ENCODE measurements at places on chromosomes 3 and 15.

DNA sequence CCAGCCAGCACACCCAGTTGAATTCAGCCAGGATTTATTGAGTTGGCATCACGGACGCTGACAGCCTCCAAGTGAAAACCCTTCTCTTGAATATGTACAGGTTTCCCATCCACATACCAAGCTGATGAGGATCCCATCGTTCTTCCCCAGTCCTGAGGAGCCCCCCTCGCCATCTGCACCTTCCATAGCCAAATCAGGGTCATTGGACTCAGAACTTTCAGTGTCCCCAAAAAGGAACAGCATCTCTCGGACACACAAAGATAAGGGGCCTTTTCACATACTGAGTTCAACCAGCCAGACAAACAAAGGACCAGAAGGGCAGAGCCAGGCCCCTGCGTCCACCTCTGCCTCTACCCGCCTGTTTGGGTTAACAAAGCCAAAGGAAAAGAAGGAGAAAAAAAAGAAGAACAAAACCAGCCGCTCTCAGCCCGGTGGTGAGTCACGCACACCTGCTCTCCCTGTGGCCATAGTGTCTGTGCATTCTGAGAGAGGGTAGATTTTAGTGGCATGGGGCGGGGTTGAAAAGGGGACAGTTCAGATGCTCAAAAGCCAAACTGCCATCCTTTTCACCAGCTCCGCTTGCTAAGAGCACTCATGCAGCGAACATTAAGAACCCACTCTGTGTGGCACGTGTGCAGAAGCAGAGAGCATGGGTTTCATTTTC is 51.2 kb downstream of the KLHL25 start:
- H3K4me3 ChIP-seq: peak overlapping the region; percentile 49
- peaks cover 30% of the 10 kb centered on the region for H3K27me3 ChIP-seq
- H3K4me1 ChIP-seq: peaks cover 14% of the 10 kb centered on the region
- H3K36me3 ChIP-seq: peaks cover 72% of the 10 kb centered on the region
- no peak for DNase-seq

DNA sequence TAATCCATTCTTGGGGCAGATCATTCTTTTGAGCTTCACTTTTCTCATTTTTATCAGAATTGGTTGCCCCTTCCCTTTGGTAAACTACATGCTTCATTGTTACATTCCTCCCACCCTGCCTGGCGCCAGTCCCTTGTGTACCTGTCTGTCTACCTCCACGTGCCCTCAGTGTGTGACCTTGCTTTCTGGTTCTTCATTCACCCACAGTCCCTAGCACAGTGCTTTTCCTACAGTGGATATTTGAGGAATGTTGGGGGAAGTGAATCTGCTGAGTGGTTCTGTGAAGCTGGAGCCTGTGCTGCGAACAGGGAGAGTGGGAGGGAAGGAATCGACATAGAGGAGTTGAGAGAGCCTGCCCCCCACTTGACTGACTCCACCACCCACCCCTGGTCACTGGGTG is 23.4 kb downstream of the GPD1L start:
- H3K4me3 ChIP-seq: no peak overlapping the region
- H3K4me1 ChIP-seq: no peaks in the 10 kb centered on the region
- no peaks in the 10 kb centered on the region for H3K36me3 ChIP-seq
- H3K27ac ChIP-seq: no peak overlapping the region
- DNase-seq: no peak

GRCh38 chr3:116230431-116231020 is 214.8 kb downstream of the LSAMP start:
- H3K27ac ChIP-seq: no peak overlapping the region
- H3K4me3 ChIP-seq: no peak overlapping the region
- no peaks in the 10 kb centered on the region for H3K4me1 ChIP-seq
- no peaks in the 10 kb centered on the region for H3K36me3 ChIP-seq
- DNase-seq: no peak
- H3K27me3 ChIP-seq: no peaks in the 10 kb centered on the region

- no peak overlapping the region for H3K27ac ChIP-seq
- no peak for DNase-seq
- no peak overlapping the region for H3K4me3 ChIP-seq
- H3K36me3 ChIP-seq: no peaks in the 10 kb centered on the region
- no peaks in the 10 kb centered on the region for H3K27me3 ChIP-seq
- H3K4me1 ChIP-seq: peaks cover 5% of the 10 kb centered on the region
These were observed 94.3 kb upstream of the SGO1 start for GRCh38 chr3:20280257-20280656.

- DNase-seq: no peak
- H3K4me1 ChIP-seq: peaks cover 4% of the 10 kb centered on the region
- H3K4me3 ChIP-seq: no peak overlapping the region
- no peak overlapping the region for H3K27ac ChIP-seq
- no peaks in the 10 kb centered on the region for H3K36me3 ChIP-seq
- H3K27me3 ChIP-seq: peaks cover 2% of the 10 kb centered on the region
These were observed 114.3 kb upstream of the SEMA6D start for GRCh38 chr15:47603026-47603425.

- no peak overlapping the region for H3K4me3 ChIP-seq
- peaks cover 5% of the 10 kb centered on the region for H3K27me3 ChIP-seq
- no peak overlapping the region for H3K27ac ChIP-seq
- H3K36me3 ChIP-seq: no peaks in the 10 kb centered on the region
- DNase-seq: no peak
These were observed 13.6 kb downstream of the NOX5 start for GRCh38 chr15:69027976-69028518.

DNA sequence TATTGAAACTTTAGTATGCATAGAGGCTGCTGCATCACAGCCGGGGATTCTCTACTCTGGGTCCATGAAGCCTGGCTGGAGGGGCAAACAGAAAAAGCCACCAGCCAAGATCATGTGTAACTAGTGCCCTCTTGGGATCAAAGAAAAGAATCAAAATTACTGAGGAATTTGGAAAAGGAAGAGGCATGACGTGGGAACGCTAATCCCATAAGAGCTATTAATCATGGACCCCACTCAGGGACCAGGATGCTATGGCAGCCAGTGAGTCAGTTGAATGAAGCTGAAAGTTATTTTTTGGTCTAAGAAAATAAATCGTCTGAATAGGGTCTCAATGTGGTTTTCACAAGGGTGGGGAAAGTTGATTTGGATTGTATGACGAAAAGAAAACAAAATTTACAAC is 1165.1 kb downstream of the ROBO2 start:
- no peak overlapping the region for H3K4me3 ChIP-seq
- H3K36me3 ChIP-seq: no peaks in the 10 kb centered on the region
- H3K27ac ChIP-seq: no peak overlapping the region

DNA sequence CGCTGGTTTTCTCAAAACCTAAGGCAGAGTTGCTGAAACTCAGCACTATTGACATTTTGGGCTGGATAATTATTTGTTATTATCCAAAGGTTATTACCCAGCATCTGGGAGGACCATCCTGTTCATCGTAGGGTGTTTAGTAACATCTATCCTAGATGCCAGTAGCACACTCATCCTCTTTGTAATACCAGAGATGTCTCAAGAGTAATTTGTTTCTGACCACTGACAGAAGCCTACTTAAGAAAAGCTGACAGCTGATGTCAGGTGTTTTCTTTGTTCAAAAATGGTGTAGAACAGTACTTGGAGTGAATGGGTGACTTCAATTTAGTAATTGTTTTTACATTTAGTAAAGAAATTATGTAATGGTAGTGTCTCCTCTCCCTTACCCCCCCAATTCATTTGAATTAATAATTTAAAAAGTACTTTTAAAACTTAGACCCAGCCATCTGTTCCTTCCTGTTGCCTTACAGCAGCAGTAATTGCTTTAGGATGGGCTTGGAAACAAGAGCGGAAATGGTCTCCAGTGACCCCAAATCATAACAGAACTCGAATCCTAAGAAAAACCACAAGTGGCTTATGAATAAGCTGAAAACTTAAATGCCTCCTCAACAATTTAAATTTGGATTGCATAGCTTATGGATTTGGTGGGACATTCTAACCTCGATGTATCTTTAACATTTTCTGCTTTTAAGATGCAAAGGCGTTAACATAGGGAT is 105.4 kb downstream of the PTPRG start:
- H3K4me3 ChIP-seq: no peak overlapping the region
- H3K27me3 ChIP-seq: peaks cover 4% of the 10 kb centered on the region
- H3K4me1 ChIP-seq: peaks cover 5% of the 10 kb centered on the region
- DNase-seq: no peak

GRCh38 chr3:40162616-40163015 is 146.9 kb upstream of the EIF1B start:
- peaks cover 20% of the 10 kb centered on the region for H3K36me3 ChIP-seq
- H3K4me3 ChIP-seq: no peak overlapping the region
- no peak for DNase-seq
- peaks cover 7% of the 10 kb centered on the region for H3K4me1 ChIP-seq
- peaks cover 3% of the 10 kb centered on the region for H3K27me3 ChIP-seq
- no peak overlapping the region for H3K27ac ChIP-seq

- DNase-seq: no peak
- no peak overlapping the region for H3K27ac ChIP-seq
- H3K4me3 ChIP-seq: no peak overlapping the region
These were observed 7.9 kb downstream of the GBE1 start for GRCh38 chr3:81753416-81754027.

DNA sequence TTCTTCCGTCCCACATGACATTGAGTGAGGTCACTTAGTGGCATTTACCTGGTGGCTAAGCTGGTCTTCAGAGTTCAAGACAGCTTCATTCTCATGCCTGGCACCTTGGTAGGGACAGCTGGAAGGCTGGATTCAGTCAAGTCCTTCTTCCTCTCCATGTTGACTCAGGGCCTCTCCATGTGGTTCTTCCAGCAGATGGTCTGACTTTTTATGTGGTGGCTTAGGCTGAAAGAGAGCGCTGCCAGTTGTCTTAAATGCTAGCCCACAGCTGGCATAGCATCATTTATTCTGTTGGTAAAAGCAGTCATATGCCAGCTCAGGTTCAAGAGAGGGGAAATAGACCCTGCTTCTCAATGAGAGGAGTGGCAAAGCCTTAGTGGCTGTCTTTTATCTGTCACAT is 53.0 kb upstream of the CTDSPL start:
- H3K36me3 ChIP-seq: peaks cover 52% of the 10 kb centered on the region
- H3K4me1 ChIP-seq: no peaks in the 10 kb centered on the region
- H3K27me3 ChIP-seq: peaks cover 18% of the 10 kb centered on the region
- H3K4me3 ChIP-seq: peak overlapping the region; percentile 51

DNA sequence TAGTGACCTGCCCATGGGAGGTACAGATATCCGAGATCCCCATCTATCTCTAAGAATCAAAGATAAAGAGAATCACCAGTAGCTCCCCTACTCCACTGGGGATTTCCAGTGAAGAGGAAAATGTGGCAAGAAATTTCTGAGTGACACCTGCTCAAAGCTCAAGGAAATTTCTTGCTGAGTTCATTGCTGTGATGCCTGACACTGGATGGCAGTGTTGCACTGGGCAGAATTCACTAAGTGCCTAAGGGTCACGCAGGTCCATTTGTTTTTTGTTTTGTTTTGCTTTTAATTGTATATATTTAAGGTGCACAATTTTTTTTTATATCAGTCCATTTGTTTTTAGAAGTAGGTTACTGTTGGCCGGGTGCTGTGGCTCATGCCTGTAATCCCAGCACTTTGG is 109.5 kb upstream of the KCNAB1 start:
- H3K27ac ChIP-seq: no peak overlapping the region
- no peaks in the 10 kb centered on the region for H3K36me3 ChIP-seq
- no peaks in the 10 kb centered on the region for H3K4me1 ChIP-seq
- no peaks in the 10 kb centered on the region for H3K27me3 ChIP-seq

DNA sequence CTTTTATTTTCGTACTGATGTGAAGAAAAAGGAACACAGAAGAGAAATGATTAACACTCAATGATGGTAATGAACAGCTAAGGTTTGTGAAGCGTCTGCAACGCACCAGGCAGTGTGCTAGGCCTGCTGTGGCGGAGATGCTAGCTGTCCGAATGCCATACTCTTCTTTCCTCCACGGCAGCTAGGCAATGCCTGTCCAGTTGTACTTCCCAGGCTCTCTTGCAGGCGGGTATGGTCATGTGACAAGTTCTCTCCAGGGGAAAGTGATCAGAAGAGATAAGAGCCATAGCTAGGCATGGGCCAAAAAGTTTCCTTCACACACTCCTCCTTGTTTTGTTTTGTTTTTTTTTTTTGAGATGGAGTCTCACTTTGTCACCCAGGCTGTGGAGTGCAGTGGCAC is 6.7 kb downstream of the TADA3 start:
- H3K27me3 ChIP-seq: no peaks in the 10 kb centered on the region
- DNase-seq: no peak
- no peak overlapping the region for H3K4me3 ChIP-seq
- H3K4me1 ChIP-seq: peaks cover 2% of the 10 kb centered on the region
- peaks cover 18% of the 10 kb centered on the region for H3K36me3 ChIP-seq
- no peak overlapping the region for H3K27ac ChIP-seq

- no peak overlapping the region for H3K27ac ChIP-seq
- H3K36me3 ChIP-seq: no peaks in the 10 kb centered on the region
- H3K4me1 ChIP-seq: peaks cover 31% of the 10 kb centered on the region
These were observed 305.6 kb upstream of the STT3B start for GRCh38 chr3:31227131-31227562.

- no peaks in the 10 kb centered on the region for H3K27me3 ChIP-seq
- no peak overlapping the region for H3K4me3 ChIP-seq
- peaks cover 11% of the 10 kb centered on the region for H3K4me1 ChIP-seq
- no peak for DNase-seq
- no peaks in the 10 kb centered on the region for H3K36me3 ChIP-seq
These were observed 856.1 kb downstream of the SI start for GRCh38 chr3:164222197-164222596.

DNA sequence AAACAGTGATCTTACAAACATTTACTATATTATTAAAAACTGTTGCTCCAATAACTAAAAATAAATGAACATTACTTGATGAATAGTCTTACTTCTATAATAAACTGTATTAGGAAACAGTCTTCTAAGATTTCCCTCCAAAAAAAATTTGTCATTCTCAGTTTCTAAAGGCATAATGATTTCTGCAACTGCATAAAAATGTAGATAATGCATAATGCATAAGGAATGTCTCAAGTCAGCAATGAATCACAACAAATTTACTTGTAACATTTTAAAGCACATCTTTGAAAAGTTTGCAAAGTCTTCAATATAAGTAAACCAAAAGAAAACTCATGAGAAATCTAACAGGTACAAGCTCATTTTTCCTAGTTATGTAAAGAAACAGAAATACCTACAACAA is 113.5 kb downstream of the VPS13C start:
- no peak overlapping the region for H3K4me3 ChIP-seq
- no peaks in the 10 kb centered on the region for H3K27me3 ChIP-seq
- peaks cover 27% of the 10 kb centered on the region for H3K36me3 ChIP-seq
- no peaks in the 10 kb centered on the region for H3K4me1 ChIP-seq

- peaks cover 7% of the 10 kb centered on the region for H3K27me3 ChIP-seq
- H3K4me3 ChIP-seq: no peak overlapping the region
- no peak overlapping the region for H3K27ac ChIP-seq
- no peaks in the 10 kb centered on the region for H3K36me3 ChIP-seq
- DNase-seq: no peak
These were observed 22.6 kb downstream of the SFMBT1 start for GRCh38 chr3:53023072-53023823.

DNA sequence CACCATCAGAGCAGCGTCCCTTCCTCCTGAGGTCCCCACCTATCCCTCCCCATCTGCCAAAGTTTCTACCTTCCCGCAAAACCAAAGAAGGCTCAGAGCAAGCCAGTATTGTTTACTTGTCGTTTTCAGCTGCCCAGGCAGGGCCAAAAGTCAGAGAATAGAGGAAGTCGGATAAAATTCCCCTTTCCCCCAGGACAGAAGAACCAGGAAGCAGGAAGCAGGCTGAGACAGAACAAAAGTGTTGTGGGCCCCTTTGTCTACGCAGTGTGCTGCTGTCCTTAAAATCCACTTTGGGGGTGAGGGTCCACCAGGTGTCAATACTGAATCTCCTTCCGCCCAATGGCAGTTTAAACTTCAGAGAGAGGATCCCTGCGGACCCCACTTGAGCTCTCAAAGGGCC is 18.5 kb upstream of the RPL32 start:
- peak overlapping the region; percentile 96 for H3K27ac ChIP-seq
- DNase-seq: no peak
- peaks cover 28% of the 10 kb centered on the region for H3K4me1 ChIP-seq
- H3K36me3 ChIP-seq: peaks cover 3% of the 10 kb centered on the region
- H3K27me3 ChIP-seq: peaks cover 12% of the 10 kb centered on the region
